ENCODE measurements at places on chromosomes 16 and 17.

GRCh38 chr17:30905742-30906100 lies 317 bp downstream of the TEFM start:
- no peak for DNase-seq

DNA sequence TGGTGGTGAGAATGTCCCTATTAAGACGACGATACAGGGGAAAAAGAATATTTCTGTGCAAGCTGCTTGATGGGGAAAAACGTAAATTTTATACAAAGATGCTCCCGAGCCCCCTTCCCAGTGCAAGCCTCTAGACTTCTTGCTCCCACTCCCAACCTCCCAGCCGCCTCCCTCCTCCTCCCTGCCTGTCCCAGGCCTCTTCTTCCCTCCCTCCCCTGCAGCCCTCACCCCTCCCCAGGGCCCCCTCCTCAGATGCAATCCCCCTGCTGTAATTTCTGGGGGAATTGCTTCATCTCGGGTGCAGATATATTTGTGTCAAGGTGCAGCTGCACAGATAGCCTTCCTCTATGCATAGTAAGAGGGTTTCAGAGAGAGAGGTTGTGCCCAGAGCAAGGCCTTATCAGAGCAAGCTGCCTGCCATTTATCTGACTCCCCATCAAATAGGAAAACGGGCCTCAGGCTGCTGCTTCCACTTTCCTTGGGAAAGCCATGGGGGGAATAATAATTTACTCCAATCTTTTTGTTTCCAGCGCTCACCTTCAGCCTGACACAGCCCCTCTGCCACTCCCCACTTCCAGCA lies 47.4 kb upstream of the LHX1 start:
- no peak for DNase-seq

- DNase-seq, result no peak
Observed at GRCh38 chr16:48373258-48374029, 11.8 kb downstream of the SIAH1 start.

DNA sequence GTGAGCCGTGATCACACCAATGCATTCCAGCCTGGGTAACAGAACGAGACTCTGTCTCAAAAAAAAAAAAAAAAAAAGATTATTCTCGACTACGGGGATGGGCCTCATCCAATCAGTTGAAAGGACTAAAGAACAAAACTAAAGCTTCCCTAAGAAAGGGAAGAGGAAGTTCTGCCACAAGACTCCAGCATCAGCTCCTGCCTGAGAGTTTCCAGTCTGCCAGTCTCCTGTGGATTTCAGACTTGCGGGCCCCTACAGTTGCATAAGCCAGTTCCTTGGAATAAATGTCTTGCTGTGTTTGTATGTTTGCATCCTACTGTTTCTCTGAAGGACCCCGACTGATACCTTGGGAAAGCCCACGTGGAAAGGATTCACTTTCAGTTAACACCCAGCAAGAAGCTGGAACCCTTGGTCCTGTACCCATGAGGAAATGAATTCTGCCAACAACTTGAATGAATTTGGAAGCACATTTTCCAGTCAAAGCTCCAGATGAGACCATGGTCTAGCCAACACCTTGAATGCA lies 26.3 kb upstream of the FZD2 start:
- no peak for DNase-seq

GRCh38 chr16:63289834-63290460 lies 1253.7 kb upstream of the CDH8 start:
- no peak for DNase-seq

DNA sequence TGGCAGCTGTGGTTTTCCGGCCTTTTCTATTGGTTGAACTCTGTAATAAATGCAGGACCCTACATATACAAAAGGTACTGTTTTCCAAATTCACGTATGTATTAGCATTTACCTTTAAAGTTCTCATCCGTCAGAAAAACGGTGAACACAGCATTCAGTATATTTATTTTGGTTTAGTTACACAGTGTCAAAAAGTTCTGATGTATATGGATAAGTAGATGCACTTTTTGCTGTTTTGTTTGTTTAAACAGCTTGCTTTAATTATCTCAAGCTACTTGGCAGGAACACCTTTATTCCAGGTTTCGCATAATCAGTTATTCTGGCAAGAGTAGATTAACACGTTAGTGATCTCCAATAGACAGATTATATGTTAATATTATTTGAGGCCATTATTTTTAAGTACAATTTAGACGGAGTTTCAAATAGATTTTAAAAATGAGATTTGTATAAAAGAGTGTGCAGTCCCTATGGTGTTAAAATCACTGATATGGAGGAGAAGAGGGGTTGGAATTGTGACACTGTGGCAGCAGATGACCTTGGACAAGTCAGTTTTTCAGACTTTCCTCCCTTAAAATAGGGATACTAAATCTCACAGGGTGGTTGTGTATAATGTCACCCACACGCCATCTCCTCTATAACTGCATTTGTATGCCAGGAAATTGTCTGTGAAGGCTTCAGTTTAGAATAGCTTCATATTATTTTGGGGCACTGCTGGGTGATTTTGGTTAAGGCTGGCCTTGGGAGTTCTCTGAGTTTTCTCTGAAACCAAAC lies 2.1 kb downstream of the HERPUD1 start:
- no peak for DNase-seq

- DNase-seq, result no peak
Observed at GRCh38 chr17:4409659-4410058, 24.1 kb upstream of the SPNS3 start.

DNA sequence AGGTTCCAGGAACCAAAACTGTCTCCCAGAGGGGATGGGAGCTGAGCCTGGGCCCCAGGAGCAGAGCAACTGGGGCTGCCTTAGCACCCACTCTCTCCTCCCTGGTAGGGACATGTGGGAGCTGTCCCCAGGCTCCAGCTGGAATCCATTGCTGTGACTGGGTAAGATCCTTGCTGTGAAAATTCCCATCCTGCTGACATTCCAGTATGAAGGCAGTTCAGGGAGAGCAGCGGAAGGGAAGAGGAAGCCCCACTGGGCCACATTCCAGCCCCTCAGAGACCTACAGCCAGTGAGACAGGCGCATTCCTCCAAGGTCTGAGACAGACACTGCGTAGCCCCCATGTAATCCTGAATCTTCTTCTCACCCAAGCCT lies 24.2 kb downstream of the MYO18A start:
- DNase-seq, result no peak

DNA sequence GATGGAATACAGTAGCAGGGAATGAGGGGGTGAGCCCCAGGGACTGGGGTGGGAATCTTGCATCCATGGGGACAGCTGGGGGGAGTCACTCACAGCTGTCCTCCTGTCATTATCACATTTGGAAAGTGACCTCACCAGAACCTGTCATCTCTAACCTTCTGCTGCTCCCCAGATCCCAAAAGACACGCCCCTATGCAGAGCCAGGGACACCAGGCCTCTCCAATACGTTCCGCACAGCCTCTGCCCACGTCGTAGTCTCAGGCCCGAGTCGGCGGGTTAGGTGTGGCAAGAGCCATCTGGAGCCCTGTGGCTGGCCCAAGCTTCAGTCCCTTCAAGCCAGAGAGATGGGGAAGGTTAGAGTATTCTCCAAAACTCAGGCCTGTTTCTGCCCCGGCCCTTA lies 214.3 kb downstream of the ENGASE start:
- DNase-seq, result no peak

DNA sequence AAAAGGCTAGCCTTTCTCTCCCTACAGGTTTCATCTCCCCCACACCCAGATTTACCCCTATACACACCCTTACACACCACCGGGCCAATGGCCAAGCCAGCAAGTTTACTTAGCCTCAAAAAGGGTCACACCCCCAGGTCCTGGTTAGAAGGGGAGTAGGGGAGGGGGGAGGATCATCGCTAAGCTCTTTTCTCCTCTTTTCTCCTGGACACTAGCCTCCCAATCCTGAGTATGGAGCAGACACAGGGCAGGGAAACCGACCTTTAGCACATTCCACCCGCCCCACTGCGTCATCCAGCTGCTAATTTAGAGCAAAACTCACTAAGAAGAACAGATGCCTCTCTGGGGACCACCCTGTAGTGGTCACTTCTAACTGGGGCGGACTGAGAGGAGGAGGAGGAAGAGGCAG lies 4.4 kb downstream of the ACLY start:
- no peak for DNase-seq

DNA sequence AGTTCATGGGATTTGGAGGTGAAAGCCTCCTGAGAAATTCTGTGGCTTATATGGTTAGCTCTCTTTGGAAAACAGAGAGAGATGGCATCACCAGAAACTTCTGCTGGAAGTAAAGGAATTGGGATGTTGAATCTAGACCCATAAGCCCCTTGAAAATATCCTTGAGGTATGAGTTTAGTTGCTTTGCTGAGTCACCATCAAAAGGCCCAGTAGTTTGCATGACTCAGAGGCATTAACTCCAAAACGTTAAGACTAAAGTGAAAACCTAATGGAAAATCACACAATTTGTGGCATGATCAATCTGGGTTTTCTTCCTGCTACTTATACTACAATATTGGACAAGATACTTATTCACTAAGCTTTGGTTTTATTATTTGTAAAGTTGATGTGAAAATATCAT lies 349.2 kb upstream of the SALL1 start:
- no peak for DNase-seq

GRCh38 chr17:65942592-65942991 lies 249.3 kb downstream of the CEP112 start:
- no peak for DNase-seq

Data from cortex of kidney (tissue), 1 donor.